Activated T-cell treated with anti-CD3 and anti-CD28 coated beads for 24 hours (primary cell): ENCODE measurements at places on chromosomes 13 and 19.

GRCh38 chr19:54106716-54107115, 4.1 kb downstream of the NDUFA3 start:
- no peak for DNase-seq

DNA sequence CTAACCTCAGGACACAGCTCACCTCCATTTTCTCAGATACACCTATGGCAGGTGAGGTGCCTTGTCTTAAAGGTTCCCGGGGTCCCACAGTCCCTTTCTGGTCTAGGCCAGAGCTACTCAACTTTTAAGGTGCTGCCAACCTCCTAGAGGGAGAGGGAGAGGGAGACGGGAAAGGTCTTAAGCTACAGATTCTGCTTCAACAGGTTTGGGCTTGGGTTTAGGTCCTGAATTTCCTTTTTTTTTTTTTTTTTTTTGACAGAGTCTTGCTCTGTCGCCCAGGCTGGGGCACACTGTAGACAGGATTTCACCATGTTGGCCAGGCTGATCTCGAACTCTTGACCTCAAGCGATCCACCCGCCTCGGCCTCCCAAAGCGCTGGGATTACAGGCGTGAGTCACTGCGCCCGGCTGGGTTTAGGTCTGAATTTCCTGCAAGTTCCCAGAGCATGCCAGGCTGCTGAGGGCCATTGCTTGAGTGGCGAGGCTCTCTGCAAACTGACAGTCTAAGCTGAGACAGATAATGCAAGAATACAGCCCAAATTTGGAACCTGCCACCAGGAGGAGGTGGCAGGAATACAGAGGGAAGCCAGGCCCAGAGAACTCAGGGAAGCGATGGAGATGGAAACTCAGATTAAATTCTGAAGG, 7.8 kb upstream of the SYCN start:
- no peak for DNase-seq

DNA sequence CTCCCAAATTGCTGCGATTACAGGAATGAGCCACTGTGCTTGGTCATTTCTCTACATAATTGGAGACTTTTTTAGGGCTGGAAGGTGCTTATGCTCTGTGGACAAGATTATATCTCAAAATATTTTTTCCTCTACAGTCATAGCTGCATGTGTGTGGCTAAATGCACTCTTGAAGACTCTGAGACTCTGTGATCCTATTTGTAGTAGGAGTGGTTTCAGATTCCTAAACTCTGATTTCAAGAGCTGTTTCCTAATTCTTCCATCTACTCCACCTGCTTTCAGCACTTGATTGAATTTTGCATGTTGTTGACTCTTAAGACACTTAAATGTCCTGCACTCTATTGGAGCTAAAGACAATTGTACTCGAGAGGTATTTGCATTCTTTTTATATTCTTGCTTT, 78.0 kb downstream of the KLF5 start:
- no peak for DNase-seq

GRCh38 chr13:31096654-31097302, 64.9 kb downstream of the HSPH1 start:
- DNase-seq: no peak

- DNase-seq: no peak
These were observed 92.2 kb downstream of the SLC7A1 start for GRCh38 chr13:29503041-29503837.

DNA sequence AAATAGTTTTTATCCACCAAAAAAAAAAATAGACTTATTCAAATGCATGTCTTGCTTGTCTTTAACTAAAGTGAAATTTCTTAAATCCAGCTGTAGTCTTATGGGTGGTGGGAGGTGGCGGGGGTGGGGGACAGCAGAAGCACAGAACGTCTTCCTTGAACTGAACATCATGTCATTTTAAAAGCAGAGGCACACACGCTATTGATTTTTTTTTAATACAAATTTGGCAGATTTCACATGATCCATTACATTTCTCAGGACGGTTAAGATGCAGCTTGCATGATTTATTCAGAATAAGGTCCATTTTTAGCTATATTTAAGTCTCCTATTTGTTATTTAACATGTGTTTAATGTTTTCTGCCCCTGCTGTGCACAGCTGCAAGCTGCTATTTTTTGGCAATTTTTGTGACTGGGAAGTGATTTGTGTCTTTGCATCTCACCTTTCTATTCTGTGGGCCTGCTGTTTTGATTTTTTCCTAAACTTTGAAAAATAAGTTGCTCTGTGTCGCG, 274.0 kb downstream of the TSHZ3 start:
- no peak for DNase-seq

DNA sequence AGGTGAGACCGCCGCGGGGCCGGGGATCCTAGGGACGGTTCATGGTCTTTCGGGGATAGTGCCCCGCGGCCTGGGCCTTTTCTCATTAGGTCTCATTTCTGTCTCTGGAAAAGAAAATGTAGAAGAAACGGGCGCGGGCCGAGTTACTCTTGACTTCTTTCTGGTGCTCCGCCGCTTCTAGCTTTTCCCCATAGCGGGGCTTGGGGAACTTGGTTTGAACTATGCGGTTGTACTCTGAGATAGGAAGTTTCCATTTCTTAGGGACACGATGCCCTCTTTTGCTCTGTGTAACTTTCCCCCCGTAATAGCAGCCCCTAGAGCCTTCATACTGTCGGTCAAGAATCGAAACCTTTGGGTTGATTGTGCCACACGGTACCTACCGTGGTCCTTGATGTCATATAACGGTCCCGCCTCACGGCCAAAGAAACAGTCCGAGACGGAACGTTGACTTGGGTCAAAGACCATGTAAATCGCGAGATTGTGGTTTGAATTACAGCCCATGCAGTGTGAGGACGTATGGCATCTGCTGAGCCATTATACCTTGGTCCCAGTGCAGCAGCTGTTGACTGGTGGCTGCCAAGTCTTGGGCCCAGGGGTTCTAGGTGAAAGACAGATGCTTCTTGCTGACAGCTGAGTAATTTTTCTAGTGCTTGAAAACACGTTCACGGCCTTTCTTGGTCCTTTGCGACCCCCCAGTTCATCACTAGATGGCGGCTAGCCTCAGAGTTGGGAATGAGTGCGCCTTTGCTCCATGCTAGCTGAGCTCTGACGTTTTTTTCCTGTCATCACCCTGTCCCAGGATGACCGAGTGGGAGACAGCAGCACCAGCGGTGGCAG, 487 bp downstream of the RPS5 start:
- no peak for DNase-seq

DNA sequence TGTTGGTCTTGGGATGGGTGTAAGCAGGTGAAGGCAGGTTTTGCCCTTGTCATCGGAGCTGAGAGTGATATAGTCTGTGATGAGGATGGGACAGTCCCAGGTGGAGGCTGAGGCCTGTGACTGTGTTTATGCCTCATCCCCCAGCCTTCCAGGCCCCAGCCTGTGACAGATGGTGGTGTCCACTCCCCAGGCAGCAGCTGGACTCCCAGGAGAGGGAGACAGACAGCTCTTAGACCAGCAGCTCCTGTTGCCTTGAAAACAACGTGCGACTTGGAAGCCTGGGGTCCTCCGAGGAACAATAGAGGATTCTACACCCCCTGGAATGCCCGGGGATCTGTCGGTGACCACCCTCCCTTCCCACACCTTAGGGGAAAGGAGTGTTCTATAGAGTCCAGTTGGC, 63.8 kb downstream of the CHST8 start:
- no peak for DNase-seq

DNA sequence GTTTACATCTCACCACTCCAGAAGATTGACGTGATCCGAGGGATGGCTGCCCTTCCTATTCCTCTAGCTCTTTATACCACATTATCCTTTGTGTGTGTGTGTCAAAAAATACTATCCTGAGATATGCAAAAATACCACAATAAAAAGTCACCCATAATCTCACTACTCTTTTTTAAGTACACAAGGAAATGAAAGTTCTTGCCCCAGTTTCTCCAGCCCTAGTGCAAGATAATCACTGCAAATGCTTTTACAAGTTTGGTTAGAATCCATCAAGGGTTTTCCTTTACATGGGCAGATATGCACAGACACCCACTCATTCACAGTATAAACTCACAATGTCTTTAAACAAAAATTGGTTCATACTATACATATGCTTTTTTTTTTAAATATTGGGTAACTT, 89.3 kb downstream of the DIAPH3 start:
- DNase-seq: no peak

DNA sequence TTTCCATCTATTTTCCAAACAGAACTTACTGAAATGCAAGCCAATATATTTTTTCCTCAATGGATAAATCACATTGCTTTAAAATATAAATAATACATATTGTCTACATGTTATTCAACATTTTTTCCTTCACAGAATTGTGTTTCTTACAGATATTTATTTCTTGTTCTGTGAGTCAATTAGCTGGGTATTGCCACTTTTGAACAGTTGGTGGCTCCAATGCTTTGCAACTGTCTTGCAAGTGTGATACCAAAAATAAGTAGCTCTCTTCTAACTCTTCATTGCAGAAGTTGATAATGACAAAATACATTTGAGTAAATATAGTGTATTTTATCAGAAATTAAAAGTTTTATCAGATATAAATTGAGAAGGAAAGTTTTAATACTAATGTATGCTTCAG, 17.1 kb upstream of the GPC5 start:
- DNase-seq: no peak

- no peak for DNase-seq
These were observed 15.8 kb downstream of the TECR start for GRCh38 chr19:14544977-14545715.

DNA sequence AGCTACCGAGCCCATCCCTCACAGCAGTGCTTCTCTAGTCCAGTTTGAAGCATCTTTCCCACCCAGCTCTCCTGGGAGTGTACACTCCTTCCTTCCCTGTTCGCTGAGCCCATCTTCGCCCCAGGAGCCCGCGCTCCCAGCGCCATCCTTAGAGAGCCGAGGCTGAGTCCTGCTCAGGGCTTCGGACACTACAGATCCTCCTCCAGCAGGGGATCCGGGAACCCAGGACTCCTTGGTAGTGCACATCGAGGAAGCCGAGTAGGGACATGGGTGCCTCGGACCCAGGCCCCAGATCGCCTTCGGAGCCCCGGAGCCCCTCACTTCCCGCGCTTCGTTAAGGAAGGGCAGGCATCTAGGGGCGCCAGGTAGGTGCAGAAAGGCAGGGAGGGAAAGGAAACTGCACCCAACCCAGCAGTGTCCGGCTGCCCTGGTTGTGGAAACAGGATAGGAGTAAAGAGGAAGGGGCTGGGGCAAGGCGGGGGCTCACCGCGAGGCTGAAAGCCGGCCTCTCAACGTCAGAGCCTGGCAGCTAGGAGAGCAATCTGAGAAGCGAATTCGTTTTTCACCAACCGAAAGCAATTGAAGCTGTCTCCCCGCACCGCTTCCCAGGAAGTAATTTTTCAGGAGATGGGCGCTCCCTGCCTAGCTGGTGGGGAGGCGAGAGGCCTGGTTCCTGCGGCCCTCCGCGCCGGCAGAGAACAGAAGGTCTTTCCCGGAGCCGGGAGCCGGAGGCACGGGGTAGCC, 1.0 kb downstream of the PDX1 start:
- DNase-seq: no peak
